ENCODE measurements at places on chromosomes 13 and 19.
A peak's percentile ranks its signal among the peaks of the same experiment; 100 is the strongest.

- DNase-seq, result no peak
Measured at GRCh38 chr13:101522607-101523006, 70.1 kb downstream of the ITGBL1 start.

- DNase-seq, result no peak
Measured at GRCh38 chr19:47239610-47240296, 8.8 kb upstream of the BBC3 start.

- DNase-seq, result no peak
Measured at GRCh38 chr19:42193706-42194105, 23.8 kb downstream of the DEDD2 start.

DNA sequence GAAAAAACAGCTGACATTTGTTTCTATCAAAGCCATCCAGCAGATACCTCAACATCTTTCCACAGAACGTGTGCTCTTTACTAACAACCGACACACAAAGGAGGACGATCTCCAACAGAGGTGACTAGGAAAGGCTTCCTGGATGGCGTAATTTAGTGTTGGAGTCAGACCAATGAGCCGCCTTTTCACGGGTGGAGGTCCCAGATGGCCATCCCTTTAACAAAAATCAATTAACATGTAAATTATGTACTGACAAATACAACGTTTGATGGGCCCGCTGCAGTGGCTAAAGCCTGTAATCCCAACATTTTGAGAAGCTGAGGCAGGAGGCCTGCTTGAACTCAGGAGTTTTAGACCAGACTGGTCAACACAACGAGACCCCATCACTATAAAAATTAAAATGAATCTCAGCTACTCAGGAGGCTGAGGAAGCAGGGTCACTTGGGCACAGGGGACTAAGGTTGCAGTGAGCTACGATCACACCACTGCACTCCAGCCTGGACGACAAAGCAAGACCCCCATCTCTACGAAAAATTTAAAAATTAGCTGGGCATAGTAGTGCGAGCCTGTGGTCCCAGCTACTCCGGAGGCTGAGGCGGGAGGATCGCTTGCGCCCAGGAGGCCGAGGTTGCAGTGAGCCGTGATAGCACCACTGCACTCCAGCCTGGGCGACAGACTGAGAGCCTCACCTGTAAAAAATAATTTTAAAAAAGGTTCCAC lies 1.2 kb upstream of the DPY19L3 start:
- no peak for DNase-seq

GRCh38 chr13:95222733-95223018 lies 78.6 kb downstream of the ABCC4 start:
- no peak for DNase-seq

DNA sequence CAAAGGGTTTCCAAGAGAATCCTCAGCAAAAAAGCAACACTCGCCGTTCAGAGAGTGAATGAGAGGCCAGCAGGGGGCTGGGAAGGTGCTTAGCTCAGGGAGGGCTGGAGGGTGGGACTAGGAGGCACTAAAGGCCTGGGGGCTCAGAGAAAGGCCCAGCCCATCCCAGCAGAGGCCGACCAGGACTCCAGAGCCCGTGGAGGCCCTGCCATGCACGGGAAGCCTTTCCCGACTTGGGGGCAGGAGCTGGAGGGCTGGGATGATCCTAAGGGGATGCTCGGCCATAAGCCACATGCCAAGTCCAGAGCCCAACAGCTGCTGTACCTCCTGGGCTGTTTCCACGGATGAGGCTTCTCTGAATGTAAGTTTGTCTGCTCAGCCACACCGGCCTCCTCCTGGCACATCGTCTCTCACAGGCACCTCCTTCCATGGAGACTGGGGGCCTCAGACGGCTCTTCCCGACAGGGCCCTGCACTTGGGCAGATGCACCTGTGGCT lies 19.5 kb downstream of the RASA3 start:
- DNase-seq, result no peak

DNA sequence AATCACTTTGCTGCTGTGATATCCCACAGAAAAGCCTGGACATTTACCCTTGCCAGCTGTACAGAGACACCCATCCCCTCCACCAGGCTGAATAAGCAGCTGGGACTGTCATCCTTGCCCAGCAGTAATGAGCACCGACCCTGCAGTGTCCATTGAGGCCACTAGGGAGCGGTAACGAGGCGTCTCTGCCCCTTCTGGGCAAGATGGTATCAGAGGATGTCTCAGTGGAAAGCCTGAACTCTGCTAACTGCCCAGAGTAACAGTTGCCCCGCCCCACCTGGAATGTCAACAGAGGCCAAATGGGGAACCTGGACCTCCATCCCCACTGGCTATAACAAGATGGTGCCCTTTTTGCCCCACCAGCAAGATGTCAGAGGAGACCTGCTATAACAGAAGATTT lies 22.8 kb upstream of the CEACAM20 start:
- peak; percentile 34 for DNase-seq

- no peak for DNase-seq
Measured at GRCh38 chr19:16445238-16446107, 26.3 kb downstream of the EPS15L1 start.

Data from activated T-cell treated with anti-CD3 and anti-CD28 coated beads for 48 hours (primary cell).